ENCODE measurements at places on chromosomes 4 and X.

GRCh38 chr4:146032234-146032860, 93.7 kb upstream of the ZNF827 start:
- no peak for DNase-seq

DNA sequence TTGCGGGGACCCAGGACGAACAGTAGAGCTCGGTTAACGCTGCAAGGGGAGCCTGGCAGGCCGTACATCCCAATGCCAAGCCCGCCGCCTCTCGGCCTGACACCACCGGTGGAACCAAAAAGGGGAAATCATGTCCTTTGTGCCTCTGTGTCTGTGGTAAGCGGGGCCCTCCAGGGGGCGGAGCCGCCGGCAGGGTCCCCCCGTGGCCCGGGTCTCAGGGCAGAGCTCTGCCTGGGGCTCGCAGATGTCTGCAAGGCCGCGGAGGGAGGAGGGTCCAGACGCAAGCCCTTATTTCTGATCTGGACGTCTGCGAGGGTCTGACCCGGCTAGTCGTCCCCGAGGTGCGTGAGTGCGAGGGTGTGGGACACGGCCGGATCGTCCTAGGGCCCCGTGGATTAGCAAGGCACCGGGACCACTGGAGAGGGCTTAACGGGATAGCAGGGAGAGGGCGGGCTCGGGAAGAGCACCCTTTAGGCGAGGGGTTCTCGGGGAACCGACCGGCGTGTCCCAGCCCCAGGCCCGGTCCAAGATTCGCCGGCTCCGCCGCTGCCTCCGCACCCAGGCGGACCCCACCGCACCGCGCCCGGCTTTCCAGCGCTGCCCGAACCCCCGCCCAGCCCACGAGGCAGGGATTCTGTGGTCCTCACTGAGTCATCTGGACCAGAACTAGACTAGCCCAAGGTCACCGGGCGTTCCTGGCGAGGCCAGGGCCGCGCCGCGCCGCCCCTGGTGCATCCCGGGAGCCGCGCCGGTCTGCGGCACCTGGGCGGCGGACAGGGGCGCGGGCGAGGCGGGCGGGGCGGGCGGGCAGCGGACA, 863 bp upstream of the FAM193A start:
- DNase-seq = peak; percentile 24

DNA sequence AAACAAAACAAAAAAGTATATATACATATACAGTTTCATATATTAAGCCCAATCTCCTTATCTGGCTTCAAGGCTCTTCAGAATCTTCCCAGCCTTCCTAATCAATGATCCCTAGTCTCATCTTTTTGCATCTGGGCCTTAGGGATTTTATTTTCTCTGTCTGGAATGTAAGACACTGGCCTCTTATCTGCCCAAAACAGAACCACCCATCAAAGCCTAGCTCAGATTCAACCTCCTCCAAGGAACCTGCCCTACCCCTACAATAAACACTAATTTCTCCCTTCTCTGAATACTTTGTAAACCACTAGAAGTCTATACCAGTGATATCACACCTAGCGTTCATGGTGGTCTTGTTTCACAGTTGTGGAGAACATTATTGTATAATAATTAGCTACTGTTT, 23.2 kb upstream of the GAB1 start:
- no peak for DNase-seq

- DNase-seq = no peak
These were observed 47.5 kb upstream of the FAM120C start for GRCh38 chrX:54230435-54231148.

DNA sequence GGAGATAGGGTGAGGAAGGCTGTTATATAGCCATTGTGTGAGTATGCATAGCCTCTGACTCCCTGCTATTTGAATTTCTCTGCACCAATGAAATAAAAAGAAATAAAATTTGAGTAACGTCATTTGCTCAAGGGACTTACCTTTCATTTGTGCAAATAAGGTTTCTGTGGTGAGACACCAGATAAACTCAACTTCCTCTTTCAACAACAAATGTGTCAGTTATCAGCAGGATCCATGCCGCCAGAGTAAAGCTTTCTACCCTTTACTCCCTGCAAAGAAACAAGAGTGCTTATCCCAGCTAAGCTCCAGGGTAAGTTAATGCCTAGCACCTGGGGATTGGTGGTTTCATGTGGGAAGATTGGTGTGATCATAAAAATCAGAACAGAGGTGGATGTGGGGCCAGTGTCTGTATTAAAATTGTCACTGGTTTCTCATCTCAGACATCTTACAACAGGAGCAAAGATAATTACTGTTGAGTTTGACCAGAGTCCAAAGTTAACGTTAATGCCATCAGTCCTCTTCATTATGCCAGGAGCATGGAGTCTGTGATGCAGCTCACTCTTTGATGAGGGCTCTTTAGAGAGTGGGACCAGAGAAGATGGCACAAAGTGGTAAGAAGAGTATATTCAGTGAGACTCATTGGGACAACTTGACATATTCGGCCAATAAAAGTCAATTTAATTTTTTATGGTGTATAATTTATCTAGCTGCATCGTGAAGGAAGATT, at the start of gene P2RY10:
Gene P2RY10, plus strand, starts transcription at position 206 of the 727 bp plus-strand sequence. CDS start 15,130 bp downstream, outside the sequence.
- DNase-seq = no peak

DNA sequence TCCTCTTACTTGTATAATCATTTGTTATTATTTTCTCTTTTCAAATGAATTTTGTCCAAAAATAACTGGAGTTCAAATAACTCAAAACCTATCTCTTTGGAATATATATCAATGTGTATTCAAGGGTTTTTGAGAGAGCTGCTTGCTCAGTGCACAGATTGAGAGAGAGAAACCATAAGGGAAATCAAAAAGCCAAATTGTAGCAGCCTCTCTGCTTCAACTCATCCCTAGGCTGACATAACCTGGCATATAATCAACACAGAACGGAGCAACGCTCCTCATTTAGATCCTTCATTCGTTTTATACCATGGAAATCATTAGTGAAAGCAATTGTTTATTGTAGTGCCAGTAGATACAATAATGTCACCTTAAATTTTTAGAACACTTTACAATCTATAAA, 1.8 kb upstream of the GPM6A start:
- no peak for DNase-seq

DNA sequence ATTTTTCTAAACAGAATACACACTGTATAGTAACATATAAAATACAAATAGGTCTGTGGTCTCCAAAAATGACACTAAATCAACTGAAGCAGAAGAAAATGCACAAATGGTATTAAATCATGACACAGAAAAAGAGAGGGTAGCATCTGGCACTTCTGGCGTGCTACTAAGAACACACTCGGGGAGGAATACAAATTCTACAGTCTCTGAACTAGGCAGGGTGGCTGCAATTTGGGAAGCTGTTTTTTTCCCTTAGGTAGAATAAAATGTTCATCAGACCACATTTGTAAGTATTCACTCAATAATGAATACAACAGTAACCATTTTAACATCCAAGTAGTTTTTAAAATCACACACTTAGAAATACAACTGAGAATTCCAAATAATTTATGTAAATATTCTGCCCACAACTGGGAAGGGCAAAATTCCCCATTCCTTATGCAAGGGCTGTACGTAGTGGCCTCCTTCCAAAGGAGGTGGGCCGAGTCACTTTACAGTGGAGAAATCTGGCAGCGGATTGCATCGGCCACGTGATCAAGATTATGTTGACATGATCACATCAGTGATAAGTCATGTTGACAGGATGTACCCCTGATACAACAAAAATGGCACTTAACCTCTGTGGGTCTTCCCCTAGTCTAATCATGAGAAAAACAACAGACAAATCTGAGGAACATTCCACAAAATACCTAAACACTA, 101.1 kb downstream of the TSPAN5 start:
- DNase-seq = no peak

DNA sequence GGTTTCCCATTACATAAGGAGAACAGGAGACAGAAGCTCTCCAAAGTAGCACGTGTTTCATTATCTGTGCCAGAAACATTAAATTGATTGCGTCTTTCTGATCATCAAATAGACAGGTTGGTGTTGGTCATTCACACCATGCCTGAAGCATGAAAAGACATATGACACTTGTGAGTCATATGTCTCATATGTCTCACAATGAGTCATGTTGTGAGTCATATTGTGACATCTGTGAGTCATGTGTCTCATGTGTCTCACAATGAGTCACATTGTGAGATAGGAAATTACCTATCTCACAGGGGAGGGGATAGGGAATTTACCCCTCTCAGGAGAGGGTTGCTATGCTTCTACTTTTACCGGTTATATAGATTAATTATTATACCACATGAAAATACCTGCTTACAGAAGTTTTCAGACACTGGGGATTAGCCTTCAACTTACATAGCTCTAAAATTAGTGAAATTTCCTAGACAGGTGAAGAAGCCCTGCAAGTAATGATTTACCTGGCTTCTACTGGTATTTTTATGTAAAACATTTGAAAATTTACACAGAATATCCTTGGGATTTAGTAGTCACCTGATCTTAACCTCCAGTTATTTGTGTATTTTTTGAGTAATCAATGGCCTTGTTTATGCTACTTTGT, 80.8 kb downstream of the NPFFR2 start:
- DNase-seq = no peak

GRCh38 chr4:185933078-185933581, 121.1 kb upstream of the SORBS2 start:
- DNase-seq = no peak

DNA sequence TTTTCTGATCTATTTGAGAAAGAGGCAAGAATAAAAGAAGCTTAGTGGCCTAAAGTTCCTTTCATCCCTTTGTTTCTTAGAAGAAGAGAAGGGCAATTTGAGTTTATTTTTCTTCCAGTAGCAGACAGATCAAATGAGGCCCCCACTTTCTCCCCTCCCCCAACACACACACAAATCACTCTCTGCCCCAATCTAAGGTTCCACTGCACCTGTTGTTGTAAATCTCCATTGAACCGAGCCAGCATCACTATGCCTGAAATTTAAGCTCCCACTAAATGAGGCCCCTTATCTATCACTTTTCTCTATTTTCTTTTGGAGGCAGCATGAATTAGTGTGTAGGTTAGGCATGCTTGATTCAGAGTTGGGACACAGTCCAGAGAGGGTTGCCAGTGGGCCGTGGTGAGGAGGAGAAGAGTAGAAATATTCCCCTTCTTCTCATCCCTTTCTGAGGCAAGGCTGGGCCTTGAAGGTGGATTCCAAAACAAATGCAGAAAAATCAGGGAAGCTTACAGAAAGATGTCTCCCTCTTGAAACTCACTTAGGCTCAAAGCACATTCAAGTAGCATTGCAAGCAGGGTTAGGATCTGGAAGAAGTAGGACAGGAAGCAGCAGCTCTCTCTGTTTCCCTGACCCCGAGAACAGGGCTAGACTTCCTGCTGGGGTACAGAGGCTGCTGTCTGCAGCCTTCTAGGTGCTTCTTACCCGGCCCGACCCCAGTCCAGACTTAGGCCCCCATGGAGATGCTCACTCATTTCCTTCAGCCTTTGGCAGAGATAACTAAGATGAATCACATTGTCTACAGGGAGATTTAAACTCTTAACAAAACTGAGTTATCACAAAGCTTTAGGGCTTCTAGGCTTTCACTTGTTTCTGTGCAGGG, 70.7 kb downstream of the RASL11B start:
- no peak for DNase-seq

DNA sequence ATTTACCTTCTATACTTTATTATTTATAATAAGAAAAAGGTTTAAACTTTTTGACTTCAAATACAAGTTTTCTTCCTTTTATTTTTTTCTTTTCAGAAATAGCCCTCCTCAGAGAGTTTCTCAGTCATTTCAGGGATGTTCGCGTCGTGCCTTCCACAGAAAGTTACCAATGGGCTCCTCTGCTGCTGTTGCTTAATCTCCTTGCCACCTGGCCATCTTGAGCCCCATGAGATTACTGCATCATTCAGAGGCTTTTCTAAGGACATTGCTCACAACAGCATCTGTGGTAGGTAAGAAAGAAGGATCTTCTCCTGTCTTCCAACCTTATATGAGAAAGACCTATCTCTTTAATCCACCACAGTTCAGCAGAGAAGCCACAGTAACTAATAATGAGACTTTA, 1361.9 kb upstream of the ADGRL3 start:
- DNase-seq = no peak

DNA sequence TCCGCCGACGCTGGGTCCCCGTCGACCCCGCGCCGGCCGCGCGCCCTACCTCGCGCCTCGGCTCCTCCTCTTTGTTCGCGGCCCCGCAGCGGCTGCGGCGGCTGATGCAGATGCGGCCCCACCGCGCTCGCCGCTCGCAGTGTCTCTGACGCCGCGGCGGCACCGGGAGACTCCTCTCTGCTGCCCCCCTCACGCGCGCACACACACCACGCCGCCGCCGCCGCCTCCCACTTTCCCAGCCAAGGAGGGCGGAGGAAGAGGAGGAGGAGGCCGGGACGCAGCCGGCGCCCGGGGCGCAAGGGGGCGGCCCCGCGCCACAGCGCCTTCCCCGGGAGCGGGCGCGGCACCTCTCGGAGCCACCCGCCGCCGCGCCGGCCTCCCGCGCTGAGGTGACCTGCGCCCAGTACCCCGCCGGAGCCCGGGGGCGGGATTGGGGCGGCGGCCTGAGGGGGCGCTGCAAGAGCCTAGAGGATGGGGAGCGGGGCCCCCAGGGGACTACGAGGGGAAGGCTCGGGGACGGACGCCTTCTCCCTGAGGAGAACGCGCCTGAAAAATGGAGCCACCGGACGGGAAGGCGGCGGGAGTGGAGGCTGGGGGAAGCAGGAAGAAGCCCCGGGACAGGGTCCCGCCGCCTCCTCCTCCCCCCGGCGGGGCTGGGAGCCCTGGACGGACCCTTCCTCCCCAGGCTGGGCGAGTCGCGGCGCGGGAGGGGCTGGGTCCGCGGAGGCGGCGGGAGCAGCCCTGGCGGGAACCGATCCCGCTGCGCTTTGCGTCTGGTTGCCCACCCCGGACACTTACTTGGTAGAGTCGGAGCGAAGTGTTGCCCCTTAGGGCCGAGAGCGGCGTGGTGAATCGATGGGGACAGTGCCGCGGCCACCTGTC, at the start of gene SH3RF1:
Gene SH3RF1, minus strand, starts transcription at position 147 of the 882 bp plus-strand sequence. CDS start 1,744 bp downstream, outside the sequence.
- no peak for DNase-seq

Data from activated CD4-positive, alpha-beta T cell treated with anti-CD3 and anti-CD28 coated beads for 24 hours (primary cell).